ENCODE measurements at places on chromosomes 1 and 21.

DNA sequence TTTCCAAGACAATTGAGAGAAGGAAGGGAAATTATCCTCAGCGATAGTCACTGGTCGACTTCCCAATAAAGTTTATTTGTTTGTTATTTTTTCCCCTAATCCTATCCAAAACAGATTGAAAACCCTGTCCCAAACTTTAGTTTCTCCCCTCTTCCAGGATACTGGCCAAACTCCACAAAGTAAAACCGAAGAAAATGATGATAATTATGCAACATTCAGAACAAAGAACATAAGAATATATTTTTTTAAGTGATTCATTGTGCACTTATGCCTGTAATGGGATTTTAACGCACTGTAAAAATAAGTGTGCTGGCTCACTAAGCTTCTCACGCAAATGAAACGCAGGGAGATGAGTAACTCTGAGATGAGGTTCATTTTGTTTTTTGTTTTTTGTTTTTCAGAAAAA, 6.0 kb downstream of the GLIS1 start:
- DNase-seq: no peak

DNA sequence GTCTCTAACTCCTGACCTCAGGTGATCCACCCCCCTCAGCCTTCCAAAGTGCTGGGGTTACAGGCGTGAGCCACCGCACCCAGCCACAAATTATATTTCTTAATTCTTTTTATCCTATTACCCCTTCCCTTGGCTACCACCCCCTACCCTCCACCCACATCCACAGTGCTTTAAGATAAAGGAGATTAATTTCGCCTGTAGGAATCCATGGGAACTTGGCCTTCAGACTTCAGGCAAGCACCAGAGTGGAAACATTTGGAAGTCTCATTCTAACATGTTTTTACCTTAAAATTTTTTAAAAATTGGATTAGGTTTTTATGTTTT, 10.4 kb downstream of the CNST start:
- DNase-seq: no peak

DNA sequence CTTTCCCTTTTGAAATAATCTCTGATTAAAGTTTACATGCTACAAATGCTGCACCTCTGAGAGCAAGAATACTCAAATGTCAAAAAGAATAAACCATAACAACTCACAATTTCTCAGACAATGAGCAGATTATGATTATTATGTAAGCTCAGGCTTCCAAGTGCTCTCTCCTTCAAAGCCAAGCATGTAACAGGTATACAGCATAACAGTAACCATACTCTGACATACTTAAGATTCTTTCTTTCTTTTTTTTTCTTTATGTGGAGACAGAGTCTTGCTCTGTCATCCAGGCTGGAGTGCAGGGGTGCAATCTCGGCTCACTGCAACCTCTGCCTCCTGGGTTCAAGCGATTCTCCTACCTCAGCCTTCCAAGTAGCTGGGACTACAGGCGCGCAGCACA, 155.4 kb downstream of the EIF4G3 start:
- DNase-seq: no peak

DNA sequence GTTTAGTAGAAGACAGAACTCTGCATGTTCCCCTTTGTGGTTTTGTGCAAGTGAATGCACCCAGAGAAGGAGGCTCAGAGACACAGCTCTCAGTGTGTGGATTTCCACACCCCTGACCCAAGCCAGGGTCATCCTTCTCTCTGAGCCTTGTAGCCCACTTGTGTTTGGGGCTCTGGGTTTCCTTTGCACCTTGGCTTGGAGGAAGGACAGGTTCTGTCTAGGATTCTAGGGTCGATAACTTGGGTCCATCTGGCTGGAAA, 27.2 kb downstream of the MYOG start:
- DNase-seq: no peak

GRCh38 chr1:22228505-22228911, 85.6 kb upstream of the WNT4 start:
- DNase-seq: no peak

DNA sequence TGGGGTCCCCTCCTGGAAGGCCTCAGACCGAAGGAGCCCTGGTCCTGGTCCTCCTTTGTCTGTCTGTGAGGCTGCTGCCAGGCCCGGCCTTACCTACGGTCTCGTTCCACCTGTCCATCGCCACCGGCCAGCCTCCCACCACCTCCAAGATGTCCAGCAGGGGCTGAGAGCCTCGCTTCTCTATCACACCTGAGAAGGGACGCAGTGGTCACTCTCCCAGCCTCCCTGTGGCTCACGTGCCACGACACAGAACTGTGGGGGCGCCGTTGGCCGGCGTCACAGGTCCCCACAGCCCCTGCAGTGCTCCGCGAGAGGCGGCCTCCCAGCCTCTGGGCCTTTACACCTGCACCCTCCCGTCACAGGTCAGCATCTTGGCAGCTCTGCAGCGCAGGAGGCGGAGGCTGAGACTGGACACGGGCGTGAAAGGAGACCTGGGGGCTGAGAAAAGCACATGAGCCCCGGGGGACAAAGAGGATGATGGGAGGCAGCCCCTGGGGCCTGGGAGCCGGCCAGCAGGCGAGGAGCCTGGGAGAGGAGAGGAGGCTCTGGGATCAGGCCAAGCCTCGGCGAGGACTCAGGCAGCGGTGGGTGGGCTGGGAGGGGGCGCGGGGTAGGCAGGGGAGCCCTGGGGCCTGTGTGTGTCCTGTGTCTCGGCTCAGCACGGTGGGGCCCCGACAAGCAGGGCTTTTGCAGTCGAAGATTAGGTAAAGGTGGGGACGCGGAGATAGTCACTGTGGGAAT, 20.5 kb downstream of the PRXL2B start:
- DNase-seq: peak; percentile 85

DNA sequence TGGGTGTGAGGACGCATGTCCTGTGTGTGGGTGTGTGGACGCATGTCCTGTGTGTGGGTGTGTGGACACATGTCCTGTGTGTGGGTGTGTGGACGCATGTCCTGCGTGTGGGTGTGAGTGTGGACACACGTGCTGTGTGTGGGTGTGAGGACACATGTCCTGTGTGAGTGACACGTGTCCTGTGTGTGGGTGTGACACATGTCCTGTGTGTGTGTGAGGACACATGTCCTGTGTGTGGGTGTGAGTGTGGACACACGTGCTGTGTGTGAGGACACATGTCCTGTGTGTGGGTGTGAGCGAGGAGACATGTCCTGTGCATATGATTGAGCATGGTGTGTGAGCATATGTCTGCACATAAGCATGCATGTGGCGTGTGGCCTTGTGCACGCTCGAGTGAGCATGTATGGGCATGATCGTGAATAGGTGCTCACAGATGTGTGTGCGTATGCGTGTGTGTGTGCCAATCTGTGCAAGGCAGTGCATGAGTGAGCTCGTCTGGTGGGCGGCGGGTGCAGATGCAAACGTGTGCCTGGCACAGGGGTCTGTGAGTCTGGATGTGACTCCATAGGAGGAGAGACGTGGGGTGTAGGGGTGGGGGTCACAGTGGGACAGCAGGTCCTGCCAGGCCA, 25.3 kb downstream of the MEGF6 start:
- no peak for DNase-seq

DNA sequence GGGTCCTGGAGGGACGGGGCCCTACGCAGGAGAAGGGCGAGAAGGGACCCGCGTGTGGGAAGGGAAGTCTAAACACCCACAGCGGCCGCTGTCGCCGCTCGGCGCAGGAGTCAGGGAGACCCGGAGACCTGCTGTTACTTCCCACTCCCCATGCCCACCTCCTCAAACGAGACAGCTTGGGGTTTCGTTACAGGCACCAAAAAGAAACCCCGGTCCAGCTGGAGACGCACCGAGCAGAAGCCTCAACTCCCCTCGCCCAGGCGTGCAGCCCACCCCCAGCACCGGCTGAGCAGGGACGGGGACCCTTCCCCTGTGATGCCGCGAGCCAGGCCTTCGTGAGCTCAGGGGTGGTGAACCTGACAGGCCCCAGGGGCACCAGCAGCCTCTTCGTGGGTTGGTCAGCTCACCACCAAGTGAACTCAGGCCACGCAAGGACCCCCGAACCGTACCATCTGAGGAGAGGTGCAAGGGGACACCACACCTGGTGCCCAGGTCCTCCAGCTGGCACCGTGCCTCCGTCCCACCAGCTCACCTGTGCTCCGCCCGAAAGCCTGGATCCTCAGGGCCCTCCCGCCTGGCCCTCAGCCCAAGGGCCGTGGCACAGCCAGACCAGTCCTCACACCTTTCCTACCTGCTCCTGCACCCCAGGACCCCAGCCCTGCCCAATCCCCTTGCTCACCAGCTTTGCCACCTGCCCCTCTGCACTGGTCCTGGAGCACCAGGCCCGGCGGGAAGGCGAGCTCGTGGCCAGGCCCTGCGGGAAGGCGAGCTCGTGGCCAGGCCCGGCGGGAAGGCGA, 5.0 kb downstream of the SDF4 start:
- no peak for DNase-seq

DNA sequence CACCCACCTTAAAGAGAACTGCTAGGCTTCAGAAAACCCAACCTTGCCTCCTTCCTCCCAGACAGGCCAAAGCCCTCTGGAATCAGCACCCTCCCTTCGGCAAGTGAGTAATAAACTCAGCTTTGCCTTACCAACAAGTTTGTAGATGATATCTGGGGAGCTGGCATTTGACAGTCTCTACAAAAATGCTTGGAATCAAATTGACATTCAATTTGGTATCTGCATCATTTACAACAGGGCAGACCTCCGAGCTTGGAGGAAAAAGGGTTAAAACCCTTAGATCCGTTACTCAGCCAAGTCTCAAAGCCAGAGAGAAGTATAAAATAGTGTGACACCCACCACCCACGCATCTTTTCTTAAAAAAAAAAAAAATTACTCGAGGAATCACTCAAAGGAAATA, 149.3 kb upstream of the EDN2 start:
- DNase-seq: no peak

DNA sequence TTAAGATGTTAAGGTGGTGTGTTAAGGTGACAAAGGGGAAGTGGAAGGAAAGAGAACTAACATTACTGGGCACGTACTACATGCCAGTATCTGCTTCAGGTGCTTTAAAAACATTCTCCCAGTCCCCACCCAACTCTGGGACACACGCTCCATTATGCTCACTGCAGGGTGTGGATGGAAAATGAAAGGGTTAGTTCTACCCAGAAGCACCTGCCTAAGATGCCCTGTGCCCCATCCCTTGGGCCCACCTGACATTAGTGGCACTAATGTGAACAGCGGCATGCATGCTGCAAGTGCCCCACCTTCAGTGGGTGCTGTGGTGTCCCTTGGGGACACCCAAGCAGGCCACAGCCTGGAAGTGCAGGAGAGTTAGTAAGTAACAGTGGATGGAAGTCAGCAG, 82.9 kb upstream of the CXADR start:
- DNase-seq: no peak

- DNase-seq: no peak
Measured at GRCh38 chr21:32245971-32246370, 32.9 kb downstream of the MIS18A start.

GRCh38 chr1:36922593-36923426, 111.5 kb downstream of the GRIK3 start:
- DNase-seq: peak; percentile 60

GRCh38 chr1:58502519-58502918, 44.0 kb downstream of the OMA1 start:
- no peak for DNase-seq

DNA sequence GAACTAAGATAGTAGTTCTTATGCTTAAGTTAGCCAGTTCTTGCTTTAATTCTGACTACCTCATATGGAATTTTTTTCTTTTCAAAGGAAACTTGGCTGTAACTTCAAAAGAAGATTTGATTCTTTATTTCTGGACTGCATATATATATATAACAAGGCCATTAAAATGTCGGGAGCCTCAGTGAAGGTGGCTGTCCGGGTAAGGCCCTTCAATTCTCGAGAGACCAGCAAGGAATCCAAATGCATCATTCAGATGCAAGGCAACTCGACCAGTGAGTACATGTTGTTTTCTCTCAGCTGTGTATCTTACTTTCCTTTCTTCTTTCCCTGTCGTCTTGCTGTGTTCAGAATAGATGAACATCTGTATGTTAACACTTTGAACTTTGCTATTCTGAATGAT, 21.8 kb downstream of the KIF1B start:
- no peak for DNase-seq

DNA sequence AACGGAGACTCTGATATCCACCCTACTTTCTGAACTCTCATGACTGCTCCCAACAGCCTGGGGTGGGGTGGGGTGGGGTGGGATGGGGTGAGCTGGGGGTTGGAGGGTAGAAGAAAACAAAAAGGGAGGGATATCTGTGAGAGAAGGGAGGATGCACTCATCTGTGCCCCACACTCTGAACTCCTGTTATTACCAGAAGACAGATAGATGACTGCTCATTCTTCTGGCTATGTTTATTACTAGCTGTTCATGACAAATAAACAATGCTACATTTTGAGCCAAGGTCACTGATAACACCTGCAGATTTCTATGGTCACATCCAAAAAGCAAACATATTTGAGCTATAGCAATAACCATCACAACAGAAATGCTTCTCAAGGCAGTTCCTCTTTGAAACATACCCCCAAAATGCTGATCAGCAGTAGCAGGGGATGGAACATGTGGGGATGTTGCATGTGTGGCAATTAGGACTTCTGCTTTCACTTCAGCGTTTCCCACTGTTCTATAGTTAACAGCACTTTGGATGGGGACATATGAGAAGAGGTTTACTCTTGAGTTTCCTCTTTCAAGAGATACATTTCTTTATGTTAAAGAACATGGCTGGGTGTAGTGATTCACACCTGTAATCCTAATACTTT, 43.3 kb downstream of the GPR3 start:
- DNase-seq: no peak

GRCh38 chr21:42286416-42286815, 28.8 kb downstream of the TFF3 start:
- no peak for DNase-seq

- DNase-seq: no peak
Measured at GRCh38 chr1:195218428-195219212, 1389.6 kb downstream of the KCNT2 start.

GRCh38 chr1:111958075-111958474, 31.4 kb downstream of the KCND3 start:
- DNase-seq: no peak

DNA sequence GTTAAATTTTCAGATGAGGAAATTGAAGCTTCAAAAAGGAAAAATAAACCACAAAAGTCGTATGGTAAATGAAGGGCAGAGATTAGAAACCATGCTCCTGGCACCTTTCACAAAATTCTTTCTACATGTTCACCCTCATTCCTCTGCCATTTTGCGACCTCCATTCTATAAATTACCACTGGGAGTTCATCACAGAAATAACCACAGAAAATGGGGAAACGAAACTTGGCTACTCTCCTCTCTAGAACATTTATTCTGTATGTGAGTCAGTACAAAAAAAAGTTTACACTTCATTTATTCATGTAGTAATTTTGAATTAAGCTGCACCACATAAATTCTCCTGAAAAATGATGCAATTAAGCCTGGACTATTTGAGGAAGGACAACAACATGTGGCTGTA, 320.9 kb upstream of the C1orf87 start:
- no peak for DNase-seq

- peak; percentile 89 for DNase-seq
Measured at GRCh38 chr21:44818640-44819011, 764 bp upstream of the SUMO3 start.

Data from mesenteric fat pad (tissue), 1 donor.